ENCODE measurements at places on chromosomes 5 and 9.

DNA sequence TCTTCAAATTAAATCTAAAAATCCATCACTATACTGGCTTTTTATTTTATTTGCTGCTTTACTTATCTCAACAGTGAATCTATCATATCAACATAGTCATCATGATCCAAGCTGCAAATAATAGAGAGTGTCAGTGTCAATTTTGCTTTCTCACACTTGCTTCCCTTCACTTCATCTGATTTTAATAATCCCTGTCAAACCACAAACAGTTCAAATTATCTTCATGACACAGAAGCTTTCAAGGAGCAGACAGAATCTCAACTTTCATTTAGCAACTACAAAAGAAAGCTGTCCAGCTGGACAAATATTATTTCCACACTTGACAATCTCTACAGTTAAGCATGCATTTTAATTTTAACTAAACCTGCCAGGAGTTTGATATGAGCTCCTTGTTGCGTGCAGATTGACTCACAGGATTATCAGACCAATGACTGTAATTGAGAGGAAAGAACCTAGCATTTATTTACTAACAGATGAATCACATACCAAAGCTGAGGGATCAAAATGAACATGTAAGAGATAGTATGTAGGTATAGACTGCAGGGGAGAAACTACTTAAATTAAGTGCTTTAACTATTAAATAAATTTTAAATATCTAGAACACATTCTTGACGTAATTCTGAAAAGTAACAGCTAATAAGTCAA is 56.0 kb downstream of the KIAA0825 start:
- DNase-seq = no peak

DNA sequence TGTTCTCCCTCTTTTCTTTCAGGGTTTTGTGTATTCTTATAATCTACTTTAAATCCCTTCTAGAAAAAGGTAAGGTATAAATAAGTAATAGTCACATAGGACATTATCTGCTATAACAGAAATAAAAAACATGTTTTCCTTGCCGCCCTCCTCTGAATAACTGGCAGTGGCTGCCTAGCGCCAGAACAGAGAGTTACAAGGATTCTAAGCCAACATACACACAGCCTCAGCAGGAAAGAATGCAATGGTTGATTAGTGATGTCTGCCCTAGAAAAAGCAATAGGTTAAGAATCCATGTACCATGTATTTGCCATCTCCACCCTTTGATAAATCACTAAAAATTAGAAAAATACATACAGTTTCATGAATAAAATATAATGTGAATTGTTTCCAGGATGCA is 4.9 kb downstream of the MED27 start:
- DNase-seq = no peak

GRCh38 chr5:56983593-56984361 is 31.9 kb upstream of the MIER3 start:
- no peak for DNase-seq

- no peak for DNase-seq
These were observed 9.2 kb downstream of the ANXA1 start for GRCh38 chr9:73160868-73161267.

DNA sequence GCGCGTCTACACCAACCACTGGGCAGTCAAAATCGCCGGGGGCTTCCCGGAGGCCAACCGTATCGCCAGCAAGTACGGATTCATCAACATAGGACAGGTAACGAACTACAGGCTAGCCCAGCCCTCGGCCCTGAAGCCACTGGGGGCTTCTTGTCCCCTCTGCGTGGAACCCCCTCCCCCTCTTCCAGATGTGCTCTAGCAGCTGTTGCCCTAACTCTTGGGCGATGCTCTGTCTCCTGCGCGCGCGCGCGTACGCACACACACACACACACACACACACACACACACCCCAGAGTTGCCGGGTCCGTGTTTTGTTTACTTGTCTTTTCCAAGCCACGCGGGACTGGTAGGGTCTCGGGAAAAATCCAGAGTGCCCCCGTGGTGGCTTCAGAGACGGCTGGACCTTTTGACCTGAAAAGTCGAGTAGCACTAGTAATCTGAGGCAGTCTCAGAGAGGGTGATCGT is 836 bp downstream of the PCSK5 start:
- no peak for DNase-seq

DNA sequence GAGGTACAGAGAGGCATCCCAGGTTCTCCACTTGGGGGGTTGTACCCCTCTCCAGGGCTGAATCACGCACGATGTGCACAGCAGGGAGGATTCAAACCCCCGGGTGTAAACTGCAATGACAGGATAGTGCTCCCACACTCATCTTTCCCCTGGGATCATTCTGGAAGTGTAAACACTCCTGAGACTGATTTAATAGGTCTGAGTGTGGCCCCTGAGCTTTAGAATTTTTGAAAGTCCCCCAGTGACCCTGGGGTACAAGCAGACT is 16.5 kb downstream of the BICD2 start:
- DNase-seq = no peak

- DNase-seq = no peak
These were observed 180.2 kb upstream of the ZNF618 start for GRCh38 chr9:113695901-113696300.

DNA sequence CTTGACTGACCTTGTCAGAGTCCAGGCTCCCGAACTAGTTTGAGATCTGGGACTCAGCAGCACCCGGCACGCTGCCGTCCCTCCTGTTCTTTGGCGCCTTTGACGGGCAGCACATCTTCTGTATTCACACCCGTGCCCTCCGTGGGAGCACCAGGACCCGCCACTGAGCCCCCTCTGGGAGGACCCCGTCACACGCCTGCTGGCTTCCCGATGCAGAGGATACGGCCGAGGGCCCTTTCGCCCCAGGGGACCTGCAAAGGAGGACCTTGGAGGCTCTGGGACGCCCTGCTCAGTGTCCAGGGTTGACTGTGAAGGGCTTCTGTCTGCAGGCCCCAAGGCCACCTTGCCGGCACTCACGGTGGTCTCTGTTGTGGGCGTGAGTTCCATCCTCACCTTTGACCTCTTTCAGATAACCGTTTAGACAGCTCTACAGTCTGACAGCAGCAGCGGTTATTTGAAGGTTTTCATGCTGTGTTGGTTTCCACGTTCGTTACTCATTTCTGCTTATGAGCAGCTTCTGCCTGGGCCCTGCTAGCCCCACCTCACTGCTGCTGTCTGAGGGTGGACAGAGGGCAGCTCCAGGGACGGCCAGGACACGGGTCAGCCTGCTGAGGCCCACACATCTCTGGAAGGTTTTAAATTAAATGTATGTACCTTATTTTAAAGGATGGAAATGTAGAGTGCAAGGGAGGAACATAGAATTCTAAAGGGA is 12.6 kb upstream of the EXOC3 start:
- DNase-seq = no peak

- no peak for DNase-seq
These were observed 211.2 kb downstream of the SAXO1 start for GRCh38 chr9:18821788-18822187.

GRCh38 chr5:135462304-135462703 is 10.2 kb upstream of the TIFAB start:
- no peak for DNase-seq

- no peak for DNase-seq
These were observed 122.1 kb downstream of the SAXO1 start for GRCh38 chr9:18910916-18911315.

- no peak for DNase-seq
These were observed 58.9 kb upstream of the MCCC2 start for GRCh38 chr5:71528206-71528605.

DNA sequence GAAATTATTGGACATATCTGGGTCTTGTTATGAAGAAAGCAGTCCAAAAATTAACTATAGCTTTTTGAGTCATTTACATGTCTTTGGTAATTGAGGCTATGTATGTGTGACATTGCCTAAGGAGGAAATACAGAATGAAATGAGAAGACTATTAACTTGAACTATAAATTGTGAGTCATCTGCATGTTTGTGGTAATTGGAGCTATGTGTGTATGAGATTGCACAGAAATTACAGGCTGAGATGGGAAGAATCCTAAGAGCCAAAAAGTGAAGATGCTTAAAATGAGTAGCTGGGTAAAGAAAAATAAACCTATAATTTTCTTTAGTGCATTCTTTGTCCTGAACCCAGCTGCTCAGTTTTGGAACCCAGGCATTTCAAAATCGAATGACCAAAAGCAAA is 747.6 kb upstream of the EDIL3 start:
- DNase-seq = no peak

GRCh38 chr5:84603568-84604185 is 219.0 kb upstream of the EDIL3 start:
- peak; percentile 76 for DNase-seq

GRCh38 chr5:159855476-159856191 is 60.6 kb upstream of the ADRA1B start:
- no peak for DNase-seq

GRCh38 chr5:129988453-129988852 is 84.2 kb downstream of the CHSY3 start:
- DNase-seq = no peak

DNA sequence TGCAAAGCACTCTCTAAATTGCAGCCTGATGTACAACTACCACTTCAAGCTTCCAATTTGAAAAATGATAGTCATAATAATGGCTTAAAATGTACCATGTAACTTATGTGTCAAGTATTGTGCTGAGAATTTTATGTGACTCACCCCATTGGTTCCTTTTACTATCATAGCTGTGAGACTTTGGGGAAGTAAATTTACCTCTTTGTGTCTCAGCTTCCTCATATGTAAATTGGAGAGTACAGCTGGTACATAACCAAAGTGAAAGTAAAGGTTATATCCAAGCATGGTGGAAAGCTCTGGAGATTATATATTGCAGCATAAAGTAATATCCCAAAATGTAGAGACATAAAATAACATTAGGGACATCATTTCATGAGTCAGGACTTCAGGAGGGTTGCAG is 2200.4 kb upstream of the C9orf72 start:
- DNase-seq = no peak

DNA sequence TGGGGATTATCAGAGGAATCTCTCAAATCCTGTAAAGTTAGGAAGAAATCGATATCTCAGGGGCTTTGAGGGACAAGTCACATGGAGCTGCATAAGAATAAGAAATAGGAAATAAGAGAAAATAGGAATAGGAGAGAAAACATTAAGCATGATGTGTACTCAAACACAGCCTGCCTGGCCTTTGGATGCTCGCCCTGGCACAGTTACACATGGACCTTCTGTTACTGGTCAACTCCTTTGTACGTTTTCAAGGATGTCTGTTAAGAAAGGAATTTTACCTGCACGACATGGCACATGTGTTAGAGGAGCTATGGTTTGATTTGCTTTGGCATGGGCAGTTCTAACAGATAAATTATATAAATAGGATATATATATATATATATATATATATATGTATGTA is 321.2 kb downstream of the CDH12 start:
- no peak for DNase-seq

DNA sequence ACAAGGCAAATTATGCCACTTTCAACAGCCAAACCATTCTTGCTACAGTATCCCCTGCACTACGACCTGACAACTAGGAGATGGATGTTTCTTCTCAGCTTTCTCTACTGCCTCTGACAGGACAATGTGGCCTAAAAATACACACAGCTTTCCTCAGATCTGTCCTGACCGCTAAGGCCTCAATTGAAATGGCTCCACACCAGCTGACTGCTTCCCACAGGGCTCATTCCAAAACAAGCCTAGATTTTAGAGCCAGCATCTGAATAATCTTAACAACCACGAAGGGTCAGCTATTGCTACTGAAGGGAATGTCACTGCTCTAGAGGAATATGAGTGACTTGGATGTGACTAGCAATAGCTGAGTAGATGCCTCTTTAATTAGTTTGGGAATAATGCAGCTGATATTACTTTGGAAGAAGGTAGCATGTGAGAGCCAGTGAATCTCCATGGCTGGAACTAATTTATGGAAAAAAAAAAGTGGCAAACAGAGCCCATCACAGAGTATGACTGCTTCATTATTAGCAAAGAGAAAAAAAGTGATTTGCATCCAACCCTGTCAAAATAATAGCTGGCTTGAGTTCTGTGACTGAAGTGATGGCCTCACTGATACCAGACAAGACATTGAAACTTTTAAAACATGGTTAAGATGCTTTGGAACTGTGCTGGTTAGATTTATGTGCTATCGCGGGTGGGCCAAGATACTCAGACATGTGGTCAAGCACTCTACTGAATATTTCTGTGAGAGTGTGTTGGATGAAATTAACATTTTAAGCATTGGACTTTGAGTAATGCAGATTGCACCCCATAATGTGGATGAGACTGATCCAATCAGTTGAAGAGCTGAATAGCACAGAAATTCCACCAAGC is 450.2 kb downstream of the NR2F1-AS1 start:
- peak; percentile 67 for DNase-seq

DNA sequence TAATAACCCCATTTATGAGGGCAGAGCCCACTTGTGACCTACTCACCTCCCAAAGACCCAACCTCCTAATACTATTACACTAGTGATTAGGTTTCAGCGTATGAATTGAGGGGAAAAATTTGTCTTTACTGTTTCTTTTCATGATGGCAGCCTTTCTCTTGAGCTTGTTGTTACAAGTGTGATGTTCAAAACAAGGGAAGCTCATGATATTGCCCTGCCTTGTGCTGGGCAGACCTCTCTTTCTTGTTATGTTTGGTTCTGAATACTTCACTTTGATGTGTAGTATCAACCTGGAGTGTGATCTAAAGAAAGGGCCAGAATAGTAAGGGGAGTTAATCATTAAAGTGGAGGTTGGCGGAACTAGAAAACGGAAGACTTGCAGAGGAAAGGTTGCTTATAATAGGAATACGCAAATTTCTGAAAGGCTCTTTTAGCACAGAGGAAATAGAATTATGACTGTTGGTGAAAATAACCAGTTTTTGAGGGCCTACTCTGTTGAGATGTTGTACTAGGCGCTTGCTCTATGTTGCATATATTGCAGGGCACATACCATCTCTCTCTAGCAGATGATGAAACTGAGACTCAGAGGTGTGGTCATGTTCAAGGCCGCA is 68.2 kb downstream of the MELK start:
- DNase-seq = no peak

DNA sequence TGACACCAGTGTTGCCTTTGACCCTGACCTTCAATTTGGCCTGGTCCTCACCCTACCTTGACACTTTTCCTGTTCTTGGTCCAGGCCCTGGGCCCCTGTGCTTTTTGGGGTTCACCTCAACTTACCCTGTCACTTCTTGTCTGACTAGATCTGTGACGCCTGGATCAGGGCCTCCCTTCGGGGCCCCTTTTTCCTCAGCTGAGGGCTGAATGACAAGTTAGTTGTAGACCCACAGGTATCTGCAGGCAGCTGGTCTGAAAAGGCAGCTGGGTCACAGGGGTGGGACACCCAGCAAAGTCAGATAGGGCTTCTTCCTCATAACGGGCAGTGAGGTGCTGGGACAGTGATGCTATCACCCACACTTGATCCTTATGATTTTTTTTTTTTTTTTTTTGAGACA is 10.0 kb upstream of the MYORG start:
- no peak for DNase-seq

Measured in muscle of back (tissue), 13 donors.